ENCODE measurements at places on chromosomes 5 and 9. TPM values are rescaled to one million over a fixed set of nuclear protein-coding genes. Genes with fewer than 3 reads are reported as not detected.

DNA sequence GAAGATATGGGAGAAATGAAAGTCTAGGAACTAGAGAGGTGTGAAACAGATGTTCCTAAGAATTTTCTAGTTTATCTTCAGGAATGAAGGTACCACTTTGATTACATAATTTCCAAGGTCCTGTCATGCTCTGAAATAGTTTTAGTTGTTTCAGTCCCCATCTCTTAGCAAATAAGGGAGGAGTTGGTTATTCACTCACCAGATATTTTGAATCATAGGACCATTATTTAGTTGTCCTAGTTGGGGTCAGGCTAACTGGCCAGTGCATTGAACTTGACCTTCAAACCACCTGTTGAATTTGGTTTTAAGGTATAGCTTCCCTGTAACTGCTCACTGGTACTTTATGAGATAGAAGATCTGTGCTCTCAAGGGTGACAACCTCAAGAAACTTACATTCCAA is 53.9 kb upstream of the TNFAIP8 start:
- DNase-seq, result no peak

GRCh38 chr5:123182072-123182471 is 93.0 kb downstream of the PRDM6 start:
- DNase-seq, result no peak

DNA sequence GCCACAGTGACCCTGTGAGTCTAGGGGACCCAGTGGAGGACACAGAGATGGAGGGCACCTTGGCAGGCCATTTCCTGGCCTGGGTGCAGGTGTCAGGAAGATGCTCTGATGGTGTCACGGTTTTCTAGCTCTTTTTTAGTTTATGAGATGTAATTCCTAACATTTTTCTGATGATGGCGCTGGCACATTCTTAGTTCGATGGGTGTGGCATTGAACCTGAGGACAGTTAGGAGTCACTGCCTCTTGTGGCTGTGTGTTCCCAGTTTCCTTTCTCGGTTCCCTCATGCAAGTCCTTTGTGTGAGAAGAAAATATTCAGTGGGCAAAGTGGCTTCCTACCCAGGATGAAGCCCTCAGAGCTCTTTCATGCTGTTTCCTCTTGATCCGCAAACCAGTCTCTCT is 129.4 kb upstream of the ICE1 start:
- no peak for DNase-seq

DNA sequence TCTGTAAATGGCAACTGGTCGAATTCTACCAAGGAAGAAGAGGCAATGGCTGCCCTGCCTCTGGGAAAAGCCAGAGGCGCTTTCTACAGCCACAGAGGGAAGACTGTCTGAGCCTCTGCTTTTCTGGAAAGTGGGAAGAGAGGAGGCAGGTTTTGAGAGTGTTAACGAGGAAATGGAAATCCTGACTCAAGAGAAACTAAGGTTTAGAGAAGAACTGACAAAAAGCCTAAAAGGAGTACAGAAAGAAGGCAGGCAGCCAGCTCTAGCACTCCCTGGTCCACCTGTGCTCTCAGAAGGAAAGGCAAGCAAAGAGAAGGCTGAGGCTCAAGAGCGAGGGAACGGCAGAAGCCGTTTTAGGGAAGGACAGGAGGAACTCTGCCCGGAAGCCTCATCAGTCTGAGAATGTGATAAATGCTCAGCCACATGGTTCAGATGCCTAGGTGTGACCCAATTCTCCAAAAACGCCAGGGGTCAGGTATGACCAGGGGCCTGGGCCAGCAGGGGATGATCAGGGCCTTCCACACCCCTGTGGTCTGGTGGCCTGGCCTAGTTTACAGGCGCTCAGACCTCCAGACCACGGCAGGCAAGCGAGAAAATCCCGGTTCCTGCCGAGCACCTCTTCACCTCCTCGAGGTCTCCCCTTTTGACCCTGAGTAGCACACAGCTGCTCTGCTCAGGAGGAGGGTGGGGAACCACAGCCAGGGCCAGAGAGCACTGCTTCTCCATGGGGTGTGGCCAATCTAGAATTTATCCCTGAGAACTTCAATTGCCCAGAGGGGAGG is 79.9 kb upstream of the FBXW11 start:
- DNase-seq, result peak; percentile 56

The SLC27A6 gene
- 0.55 TPM for total RNA-seq

GRCh38 chr5:176394096-176394495 is 5.5 kb downstream of the HIGD2A start:
- no peak for DNase-seq

GRCh38 chr5:37836592-37837413 is 3.0 kb downstream of the GDNF start:
- no peak for DNase-seq

DNA sequence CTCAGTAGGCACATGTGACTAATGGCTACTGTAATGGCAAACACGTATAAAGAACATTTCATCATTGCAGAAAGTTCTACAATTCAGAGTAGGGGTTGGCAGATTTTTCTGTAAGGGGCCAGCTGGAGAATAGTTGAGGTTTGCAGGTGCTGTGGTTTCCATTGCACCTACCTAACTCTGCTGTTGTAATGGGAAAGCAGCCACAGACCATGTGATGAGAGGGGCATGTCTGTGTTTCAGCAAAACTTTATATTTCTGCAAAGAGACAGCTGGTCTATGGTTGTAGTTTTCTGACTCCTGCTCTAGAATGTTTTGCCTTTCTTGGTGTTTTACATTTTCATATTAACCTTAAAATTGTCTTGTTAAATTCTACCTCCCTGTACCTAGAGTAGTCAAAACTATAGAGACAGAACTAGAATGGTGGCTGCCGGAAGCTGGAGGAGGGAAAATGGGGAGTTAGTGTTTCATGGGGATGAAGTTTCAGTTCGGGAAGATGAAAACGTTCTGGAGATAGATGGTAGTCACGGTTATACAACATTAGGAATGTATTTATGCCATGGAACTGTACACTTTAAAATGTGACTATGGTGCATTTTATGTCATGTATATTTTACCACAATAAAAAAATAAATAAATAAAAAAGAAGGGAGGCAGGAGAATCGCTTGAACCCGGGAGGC is 44.3 kb downstream of the NUP214 start:
- no peak for DNase-seq

DNA sequence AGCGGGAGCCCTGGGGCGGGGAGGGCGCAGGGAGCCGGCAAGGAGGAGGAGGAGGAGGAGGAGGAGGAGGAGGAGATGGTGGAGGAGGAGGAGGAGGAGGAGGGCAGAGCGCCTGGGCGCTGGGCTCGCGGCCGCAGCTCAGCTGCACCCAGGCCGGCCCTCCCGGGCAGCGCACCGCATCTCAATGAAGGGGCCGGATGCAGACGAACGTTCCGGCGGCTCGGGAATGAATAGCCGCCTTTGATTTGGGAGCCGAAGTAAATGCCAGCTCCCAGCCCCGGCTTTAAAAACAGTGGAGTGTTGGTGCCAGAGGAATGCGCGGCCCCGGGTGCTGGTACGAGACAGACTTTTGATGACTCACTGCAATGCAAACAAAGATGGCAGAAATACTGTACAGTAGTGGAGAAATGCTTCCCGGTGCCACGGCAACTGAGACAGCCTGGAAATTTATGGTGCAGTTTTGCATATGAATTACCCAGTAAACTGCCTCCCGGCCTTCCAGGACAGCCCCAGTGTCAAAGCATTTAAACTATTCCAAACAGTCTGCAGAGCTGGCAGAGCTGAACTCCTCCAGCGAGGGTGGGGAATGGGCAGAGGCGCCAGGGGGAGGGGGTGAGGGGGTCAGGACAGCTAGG is 43.1 kb downstream of the NACC2 start:
- DNase-seq, result peak; percentile 89

DNA sequence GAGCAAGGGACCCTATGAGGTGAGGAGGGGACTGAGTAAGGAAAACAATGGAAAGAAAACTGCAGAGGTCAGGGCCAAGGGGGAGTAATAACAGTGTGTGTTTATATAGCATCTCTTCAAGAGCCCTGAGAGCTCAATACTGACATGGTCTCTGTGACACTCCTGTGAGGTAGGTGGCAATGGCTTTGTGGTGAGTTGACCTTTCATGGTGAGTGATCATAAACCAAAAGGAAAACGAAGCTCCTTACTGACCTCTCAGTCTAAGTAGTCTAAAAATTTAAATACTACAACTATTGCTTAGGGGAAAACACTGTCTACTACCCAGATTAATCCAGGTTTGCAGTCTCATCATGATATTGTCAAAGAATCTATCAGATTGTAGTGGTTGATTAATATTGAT is 130.9 kb downstream of the SNCAIP start:
- DNase-seq, result no peak

DNA sequence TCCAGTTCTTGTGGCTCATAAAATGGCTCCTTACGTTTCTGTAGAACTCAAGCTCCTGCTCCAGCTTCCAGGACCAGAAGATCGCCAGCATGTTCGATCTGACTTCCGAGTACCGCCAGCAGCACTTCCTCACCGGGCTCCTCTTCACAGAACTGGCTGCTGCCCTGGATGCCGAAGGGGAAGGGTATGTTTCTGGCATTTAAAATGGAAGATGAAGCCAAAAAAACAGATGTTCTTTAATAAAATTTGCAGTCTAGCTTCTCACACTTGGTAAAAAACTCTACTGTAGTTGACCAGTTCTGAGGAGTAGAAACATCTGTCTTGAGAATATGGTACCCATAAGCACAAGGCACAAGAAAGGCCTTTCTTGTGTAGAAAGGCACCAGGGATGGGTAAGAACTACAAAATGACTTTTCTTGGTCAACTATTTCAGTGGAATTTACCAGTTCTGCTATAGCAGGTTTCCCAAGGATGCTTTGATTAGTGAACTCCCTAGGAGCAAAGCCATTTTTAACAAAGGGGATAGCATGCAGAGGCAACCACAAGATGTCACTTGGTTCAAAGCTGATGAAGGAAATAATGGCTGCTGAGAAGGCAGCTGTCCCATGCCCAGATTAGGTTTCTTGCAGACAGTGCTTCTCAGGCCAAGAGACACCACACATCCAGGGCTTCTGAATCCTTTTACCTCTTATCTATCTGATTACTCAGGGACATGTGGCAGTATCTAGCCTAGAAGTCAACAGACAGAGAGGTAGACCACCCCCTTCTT is 192.4 kb downstream of the DOCK8 start:
- DNase-seq, result no peak

The RASA1 gene
- total RNA-seq, result 30.0 TPM

The PKD2L2 gene
- total RNA-seq, result 0.36 TPM

GRCh38 chr5:14272548-14273205 is 129.5 kb downstream of the TRIO start:
- no peak for DNase-seq

The IL5 gene
- not detected for total RNA-seq

DNA sequence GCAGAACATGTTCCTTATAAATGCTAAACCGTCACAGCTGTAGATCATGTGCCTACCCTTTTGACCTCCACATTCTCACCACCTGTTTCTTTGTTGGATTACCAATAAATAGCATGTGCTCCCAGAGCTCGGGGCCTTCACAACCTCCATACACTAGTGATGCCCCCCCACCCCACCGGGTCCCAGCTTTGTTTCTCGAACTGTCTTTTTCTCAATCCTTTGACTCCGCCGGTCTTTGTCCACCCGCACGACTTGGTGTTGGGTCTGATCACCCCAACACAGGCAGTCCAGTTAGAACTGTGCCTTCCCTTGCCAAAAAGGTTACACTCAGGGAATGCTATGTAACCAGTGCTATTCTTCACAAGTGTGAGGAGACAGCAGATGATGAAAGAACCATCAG is 485.9 kb upstream of the C9orf72 start:
- no peak for DNase-seq

DNA sequence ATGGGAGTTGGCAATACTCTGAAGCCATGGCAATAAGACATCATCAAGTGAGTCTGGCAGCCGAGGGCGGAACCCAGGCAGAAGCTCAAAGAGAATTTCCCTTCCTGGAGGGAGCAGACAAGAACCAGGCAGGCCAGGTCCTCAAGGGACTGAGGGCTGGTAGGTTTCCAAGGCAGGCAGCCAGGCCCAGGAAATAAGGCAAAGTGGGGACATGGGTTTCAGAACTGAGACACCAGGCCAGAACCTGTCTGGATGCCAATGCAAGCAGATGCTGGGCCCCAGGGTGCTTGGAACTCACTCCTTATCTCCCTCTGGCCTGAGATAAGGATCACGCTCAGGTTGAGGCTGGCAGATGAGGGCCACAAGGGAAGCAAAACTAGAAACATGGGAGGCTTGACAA is 8.9 kb downstream of the TSSK1B start:
- no peak for DNase-seq

- DNase-seq, result no peak
Measured at GRCh38 chr5:127406326-127407121, 110.9 kb upstream of the PRRC1 start.

The DMRT3 gene
- total RNA-seq, result not detected

The PCDHGB4 gene
- 6.1 TPM for total RNA-seq

The TMEM174 gene
- not detected for total RNA-seq

The RIC1 gene
- 44.3 TPM for total RNA-seq
